Esophagus (tissue), 2 donors: ENCODE measurements at places on chromosomes 11 and 22. TPM values are rescaled to one million over a fixed set of nuclear protein-coding genes. Genes with fewer than 3 reads are reported as not detected.

Gene PPFIA1
- polyA plus RNA-seq: 13.0 TPM

Gene ST14
- 69.6 TPM for polyA plus RNA-seq

Gene MN1
- 1.5 TPM for polyA plus RNA-seq

Gene RTN4R
- 2.5 TPM for polyA plus RNA-seq

Gene DGAT2
- 17.2 TPM for polyA plus RNA-seq

Gene SYT13
- polyA plus RNA-seq: 0.02 TPM

Gene PHOX2A
- polyA plus RNA-seq: not detected

Gene SSRP1
- 67.4 TPM for polyA plus RNA-seq

Gene PKDREJ
- polyA plus RNA-seq: 0.10 TPM

Gene TBX10
- polyA plus RNA-seq: not detected
